ENCODE measurements at places on chromosomes 5 and 9.
A peak's percentile ranks its signal among the peaks of the same experiment; 100 is the strongest.

DNA sequence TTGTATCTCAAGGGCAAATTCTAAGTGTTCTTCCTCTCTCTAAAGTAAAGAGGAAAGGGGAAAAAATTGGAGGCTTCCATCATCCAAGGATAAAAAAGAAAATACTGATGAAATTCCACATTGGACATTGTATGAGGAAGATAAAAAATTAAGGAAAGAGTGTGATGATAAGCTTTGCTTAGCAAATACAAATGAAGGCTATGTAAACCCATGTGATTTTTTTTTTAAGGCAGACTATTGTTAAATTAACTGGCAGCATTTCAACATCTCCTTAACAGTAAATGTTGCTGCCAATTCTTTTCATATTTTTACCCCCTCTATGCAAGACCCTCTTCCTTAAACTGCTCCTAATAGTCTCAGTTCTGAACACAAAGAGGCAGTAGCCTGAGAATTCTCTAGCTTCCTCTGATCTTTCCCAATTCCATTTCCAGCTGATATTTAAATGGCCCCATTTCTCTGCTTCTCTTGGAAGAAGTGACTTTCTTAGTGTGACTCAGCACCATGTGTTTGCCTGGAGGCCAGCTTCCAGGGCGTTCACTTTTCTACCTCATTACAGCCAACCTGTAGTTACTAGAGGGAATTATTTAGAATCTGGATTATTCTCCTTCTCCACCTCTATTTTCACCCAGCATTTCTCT, 159.7 kb downstream of the TLE1 start:
- DNase-seq = no peak

GRCh38 chr5:39137819-39138451, 63.7 kb upstream of the RICTOR start:
- no peak for DNase-seq

DNA sequence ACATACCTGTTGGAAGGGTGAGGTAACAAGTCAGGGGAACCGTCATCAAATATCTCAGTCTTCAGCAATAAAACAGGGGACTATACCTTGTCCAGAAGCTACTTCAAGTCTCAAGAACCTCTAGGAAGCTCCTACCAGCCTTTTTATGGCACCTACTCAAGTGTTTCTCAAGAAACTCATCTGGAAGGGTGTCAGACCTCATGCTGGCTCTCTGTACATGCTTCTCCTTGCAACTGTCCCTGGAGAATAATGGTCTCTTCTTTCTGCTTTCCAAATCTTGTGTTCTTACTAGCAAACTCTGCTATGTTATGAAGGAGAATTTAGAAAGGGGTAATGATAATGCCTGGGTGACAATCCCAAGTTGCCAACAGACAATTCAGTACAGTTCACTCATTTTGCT, 8.3 kb upstream of the PTAR1 start:
- DNase-seq = no peak

- DNase-seq = no peak
These were observed 6.3 kb downstream of the EXD3 start for GRCh38 chr9:137416563-137417151.

DNA sequence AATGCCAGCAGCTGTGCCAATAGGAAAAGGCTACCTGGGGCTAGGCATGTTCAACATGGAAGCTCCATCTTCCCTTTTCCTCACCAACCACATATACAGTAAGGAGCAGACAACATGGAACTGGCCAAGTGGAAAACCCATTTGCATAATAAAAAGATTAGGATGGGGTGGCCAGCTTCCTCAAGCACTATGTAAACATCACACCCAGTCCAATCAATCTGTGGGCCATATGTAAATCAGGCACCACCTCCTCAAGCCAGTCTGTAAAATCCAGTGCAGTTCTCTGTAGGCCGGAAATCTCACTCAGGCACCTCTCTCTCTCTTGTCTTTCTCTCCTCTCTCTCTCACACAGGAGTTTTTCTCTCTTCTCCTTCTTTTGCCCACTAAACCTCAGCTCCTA, 360.2 kb upstream of the GRIA1 start:
- no peak for DNase-seq

- peak; percentile 6 for DNase-seq
These were observed 616.1 kb downstream of the DTWD2 start for GRCh38 chr5:118371973-118372831.

DNA sequence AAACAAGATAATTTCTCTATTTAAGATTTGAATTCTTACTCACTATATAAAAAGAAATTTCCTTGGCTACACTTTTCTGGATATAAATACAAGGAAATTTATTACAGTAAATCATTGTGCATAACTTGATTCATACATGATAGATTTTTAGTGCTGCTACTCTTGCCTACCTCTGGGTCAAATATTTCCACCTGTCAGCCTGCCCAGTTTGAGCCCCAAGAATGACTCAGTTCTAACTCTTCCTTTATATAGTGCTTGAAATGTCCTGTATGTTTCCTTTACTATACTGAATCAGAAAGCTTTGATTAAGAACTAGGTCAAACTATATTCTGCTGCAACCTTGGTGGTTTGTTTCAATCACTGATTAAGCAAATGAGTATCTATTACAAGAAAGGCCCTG, 147.4 kb upstream of the FTMT start:
- no peak for DNase-seq

DNA sequence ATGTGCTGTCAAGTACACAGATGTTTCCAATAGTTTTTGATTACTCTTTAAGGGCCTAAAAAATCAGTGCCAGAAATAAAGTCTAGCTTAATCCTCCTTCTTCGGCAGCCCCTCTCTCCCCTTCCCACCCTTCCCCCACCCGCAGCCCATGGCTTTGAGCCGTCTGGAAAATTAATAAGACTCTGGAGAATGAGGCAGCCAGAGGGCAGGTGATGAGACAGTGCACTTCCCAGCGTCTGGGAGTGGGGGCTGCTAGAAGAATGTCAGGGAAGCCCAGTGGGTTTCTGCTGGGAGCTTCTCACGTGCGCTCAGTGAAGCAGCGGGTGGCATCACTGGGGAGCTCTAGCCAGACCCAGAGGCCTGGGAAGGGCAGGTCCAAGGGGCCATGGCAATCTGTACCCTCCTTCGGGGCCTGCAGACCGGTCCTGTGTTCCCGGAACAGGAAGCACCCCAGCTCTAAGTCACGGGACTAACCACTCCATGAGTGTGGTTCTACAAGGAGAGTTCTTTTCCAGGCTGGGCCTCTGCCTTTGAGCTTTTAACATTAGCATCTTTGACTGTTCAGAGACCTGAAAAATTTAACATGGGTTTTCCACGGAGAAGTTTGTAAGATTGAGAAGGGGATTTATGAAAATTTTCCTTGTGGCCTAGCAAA, 164.8 kb upstream of the OTULINL start:
- DNase-seq = no peak

DNA sequence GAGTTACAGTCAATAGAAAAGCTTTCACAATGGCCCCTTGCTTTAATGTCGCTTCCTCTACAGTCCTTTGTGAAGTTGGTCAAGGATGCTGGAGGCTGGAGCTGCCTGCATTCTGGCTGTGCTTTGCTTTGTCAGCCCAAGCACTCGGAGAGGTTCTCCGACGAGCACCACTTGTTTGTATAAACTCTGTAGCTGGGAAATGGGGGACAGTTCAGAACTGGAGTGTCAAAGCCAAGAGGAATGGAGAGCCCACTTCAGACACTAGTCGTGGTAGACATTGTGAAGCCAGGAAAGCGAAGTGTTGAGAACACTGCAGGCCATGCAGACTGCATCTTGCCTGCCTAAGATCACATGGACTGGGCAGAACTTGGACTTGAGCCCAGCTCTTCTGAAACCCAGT, 330.3 kb downstream of the GADD45G start:
- no peak for DNase-seq

- no peak for DNase-seq
These were observed 1.5 kb upstream of the MRPS30 start for GRCh38 chr5:44807269-44807668.

- no peak for DNase-seq
These were observed 230.0 kb upstream of the RGMB start for GRCh38 chr5:98543490-98543889.

DNA sequence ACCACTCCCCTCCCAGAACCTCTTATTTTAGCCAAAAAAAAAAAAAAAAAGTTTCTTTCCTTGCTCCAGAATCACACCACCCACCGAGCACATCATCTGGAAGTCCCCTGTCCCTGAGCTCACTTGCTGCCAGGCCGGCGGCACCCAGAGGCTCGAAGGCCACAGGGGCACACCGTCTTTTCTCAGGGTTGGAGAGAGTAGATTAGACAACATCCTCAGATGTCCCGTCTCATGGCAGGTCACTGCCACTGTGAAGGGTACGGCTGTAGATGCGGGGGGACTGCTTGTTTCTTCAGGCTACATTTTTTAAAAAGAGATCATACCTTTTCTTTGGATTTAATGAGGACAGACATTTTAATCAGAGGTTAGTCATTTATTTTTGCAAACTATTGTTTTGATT, 109.0 kb downstream of the MVB12B start:
- DNase-seq = no peak

GRCh38 chr9:123925819-123926218, 4.1 kb downstream of the DENND1A start:
- DNase-seq = no peak

GRCh38 chr5:172973931-172974330, 9.6 kb upstream of the ATP6V0E1 start:
- no peak for DNase-seq

DNA sequence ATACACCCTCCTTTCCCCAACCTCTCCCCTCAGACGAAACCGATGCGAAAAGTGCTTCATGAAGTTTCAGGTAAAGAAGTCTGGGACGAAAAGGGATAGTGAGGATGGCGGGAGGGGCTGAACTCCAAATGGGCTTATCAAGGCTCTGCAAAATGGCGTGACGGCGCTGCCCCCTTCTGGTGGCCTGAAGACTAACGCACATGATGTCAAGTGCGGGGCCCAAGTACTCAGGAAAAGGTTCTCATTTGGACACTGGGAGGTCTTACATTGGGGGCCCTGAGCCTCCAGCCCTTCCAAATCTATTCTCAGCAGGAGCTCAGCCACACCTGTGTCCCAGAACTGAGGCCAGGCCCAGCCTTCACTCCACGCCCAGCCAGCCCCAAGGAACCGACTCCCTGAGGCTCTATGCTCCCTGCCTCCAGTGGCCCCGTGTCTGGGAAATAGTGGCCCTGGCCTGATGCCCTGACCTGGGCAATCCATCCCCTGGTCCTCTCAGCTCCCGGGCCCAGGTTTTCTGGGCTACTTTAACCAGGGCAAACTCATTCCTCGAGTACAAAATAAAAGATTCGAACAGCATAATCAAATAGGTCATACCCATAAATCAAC, 119.9 kb downstream of the KCNIP1 start:
- DNase-seq = no peak
